ENCODE measurements at places on chromosomes 16 and 17. TPM values are rescaled to one million over a fixed set of nuclear protein-coding genes. Genes with fewer than 3 reads are reported as not detected.
A peak's percentile ranks its signal among the peaks of the same experiment; 100 is the strongest.

DNA sequence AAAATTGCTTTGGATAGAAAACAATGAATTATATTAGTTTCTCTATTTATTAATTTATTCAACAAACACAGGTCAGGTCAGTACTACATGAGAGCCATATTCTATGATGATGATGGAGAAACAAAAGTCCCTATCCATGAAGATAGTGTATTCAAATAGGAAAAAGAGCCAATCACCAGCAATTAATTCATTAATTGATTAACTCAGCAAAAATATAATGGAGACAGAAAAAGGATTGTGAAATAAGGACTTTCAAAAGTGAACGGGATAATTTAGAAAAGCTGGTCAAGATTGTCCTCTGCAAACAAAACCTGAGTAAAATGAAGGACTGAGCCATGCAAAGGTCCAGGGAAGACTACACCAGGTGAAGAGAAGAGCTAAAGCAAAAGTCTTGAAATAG is 1517.7 kb upstream of the CDH8 start:
- no peak for DNase-seq

GRCh38 chr16:88844419-88845036 is 12.2 kb downstream of the GALNS start:
- no peak for DNase-seq

DNA sequence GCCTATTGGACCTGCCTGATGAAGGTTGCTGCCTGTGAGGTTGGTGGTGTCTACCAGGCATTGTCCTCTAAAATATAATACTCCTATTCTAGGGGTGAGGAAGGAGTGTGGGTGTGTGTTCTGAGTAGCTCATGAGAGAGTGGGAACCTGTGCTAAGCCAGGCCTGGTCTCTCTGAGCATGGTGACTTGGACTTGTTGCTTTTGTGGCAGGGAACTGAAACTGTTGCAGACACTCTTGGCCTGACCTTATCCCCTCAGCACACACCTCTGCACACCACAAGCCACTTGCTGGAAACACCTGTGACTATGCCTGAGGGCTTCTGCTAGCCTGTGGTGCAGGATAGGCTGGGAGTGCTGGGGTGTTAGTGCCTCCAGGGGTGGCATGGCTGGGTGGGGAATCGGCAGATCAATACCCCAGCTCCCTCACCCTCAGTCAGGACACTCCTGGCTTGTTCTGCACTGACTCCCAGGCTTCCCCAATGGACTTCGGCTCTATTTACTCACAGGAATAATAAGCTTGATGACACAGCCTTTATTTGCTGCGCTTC is 29.9 kb downstream of the PLCG2 start:
- DNase-seq: no peak

DNA sequence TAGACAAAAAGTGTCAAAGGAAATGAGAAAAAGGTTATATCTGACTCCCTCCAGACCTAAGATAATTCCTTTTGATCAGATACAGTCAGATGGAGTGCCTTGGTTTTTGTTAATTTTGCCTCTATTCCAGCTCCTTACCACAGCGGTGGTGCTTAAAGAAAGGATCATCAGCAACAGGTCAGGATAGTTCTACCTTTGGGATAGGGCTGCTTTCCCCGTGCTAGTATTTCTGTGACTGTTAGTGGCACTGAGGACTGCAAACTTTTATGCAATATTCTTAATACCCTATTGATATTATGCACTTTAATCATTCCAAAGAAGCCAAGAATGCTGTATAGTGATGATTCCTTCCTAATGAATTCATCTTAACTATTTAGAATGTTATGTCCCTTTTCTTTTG is 24.5 kb downstream of the NQO1 start:
- no peak for DNase-seq

DNA sequence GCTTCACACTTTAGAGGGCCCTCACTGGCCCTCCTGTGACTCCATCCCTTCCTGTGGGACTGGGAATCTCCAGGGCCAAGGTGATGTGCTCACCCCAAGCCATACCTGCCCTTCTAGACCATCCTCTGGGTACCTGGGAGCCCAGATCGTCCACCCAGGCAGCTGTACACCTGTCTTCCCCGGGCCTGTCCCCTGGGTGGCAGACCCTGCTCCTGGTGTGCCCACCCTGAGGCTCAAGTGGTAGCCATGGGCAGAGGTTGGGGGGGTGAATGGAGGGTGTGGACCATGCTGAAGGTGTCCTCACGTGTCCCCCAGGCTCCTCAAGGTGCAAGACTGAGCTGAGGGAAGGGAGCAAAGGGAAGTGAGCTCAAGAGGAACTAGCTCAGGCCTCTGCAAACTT is 9.3 kb downstream of the CLEC10A start:
- DNase-seq: no peak

- peak; percentile 37 for DNase-seq
These were observed 42.3 kb downstream of the TNRC6A start for GRCh38 chr16:24771779-24772157.

Gene SPIRE2
- total RNA-seq: 3.5 TPM

Data from fibroblast of villous mesenchyme (primary cell).